ENCODE measurements at places on chromosomes 3 and 15. TPM values are rescaled to one million over a fixed set of nuclear protein-coding genes. Genes with fewer than 3 reads are reported as not detected.

HTR3E gene
- not detected for total RNA-seq

EEF1AKMT4 gene
- 6.9 TPM for total RNA-seq

SQOR gene
- 113 TPM for total RNA-seq

NMNAT3 gene
- total RNA-seq, result 0.19 TPM

GOLGA8J gene
- total RNA-seq, result 0.28 TPM

GNAT1 gene
- not detected for total RNA-seq

TMEM158 gene
- 40.3 TPM for total RNA-seq

TEX9 gene
- total RNA-seq, result 8.7 TPM

ASB14 gene
- not detected for total RNA-seq

EPHB1 gene
- total RNA-seq, result 0.56 TPM

ALDH1A3 gene
- 287 TPM for total RNA-seq

GCSAM gene
- total RNA-seq, result not detected

All from regular cardiac myocyte (primary cell).